Activated naive CD8-positive, alpha-beta T cell treated with anti-CD3 and anti-CD28 coated beads, Interleukin-2, amount 50 U/mL, for 16 hours (primary cell): ENCODE measurements at places on chromosomes 7 and 10.

GRCh38 chr7:999149-999879, 16.3 kb downstream of the CYP2W1 start:
- DNase-seq = no peak

DNA sequence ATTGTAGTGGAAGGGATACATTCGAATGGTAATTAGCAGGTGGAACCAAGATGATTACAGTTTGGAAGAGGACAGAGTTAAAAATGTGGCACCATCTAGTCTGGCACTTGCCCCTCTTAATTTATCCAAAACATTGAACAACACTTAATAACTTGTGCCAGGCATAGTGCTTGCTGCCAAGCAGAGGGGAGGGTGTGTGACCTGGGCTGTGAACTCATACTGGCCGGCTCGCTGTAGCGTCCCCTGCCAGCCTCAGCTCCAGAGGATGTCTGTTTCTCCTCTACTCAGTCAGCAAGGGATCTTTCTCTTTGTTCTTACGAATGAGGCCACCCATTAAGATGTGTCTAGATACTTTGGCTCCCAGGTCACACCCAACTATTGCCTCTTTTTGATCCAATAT, 179.4 kb upstream of the INHBA start:
- no peak for DNase-seq

DNA sequence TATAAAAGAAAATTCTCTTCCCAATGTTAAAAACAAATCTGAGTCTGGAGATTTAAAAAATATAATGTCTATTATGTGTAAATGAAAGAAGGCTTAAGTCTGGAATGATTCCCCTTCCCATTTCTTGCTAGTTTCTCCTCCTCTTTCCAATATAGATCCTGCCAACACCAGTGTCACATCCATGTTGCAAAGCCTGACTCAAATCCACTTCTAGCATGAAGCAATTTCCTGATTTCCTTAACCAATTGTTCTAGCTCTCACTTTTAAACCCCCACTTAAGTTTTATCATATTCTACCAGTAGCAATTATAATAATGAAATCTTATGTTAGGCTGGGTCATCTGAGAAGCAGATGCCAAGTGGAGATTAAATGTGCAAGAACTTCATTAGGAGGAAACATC, 100.1 kb upstream of the SEC61G start:
- no peak for DNase-seq

- DNase-seq = no peak
Observed at GRCh38 chr10:77801474-77802161, 124.9 kb downstream of the DLG5 start.

DNA sequence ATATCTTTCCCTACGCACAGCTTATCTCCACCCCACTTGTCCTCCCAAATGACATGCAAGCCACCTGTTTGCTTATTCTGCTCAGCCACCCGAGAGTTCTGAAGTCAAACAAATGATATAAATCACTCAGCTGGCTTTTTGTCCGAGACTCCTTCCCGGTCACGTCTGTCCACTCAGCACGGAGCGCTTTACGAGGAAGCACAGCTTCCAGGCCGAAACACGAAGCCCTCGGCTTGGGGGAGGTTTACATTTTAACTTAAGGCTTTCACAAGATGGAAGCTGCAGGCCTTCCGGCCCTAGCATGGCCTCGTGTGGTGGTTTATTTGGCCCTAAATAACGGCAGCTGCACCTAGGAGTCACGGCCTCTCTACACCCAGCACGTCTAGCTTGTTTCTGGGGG, 60.1 kb upstream of the GNA12 start:
- no peak for DNase-seq

GRCh38 chr10:121092720-121093095, 241.5 kb downstream of the WDR11 start:
- no peak for DNase-seq

DNA sequence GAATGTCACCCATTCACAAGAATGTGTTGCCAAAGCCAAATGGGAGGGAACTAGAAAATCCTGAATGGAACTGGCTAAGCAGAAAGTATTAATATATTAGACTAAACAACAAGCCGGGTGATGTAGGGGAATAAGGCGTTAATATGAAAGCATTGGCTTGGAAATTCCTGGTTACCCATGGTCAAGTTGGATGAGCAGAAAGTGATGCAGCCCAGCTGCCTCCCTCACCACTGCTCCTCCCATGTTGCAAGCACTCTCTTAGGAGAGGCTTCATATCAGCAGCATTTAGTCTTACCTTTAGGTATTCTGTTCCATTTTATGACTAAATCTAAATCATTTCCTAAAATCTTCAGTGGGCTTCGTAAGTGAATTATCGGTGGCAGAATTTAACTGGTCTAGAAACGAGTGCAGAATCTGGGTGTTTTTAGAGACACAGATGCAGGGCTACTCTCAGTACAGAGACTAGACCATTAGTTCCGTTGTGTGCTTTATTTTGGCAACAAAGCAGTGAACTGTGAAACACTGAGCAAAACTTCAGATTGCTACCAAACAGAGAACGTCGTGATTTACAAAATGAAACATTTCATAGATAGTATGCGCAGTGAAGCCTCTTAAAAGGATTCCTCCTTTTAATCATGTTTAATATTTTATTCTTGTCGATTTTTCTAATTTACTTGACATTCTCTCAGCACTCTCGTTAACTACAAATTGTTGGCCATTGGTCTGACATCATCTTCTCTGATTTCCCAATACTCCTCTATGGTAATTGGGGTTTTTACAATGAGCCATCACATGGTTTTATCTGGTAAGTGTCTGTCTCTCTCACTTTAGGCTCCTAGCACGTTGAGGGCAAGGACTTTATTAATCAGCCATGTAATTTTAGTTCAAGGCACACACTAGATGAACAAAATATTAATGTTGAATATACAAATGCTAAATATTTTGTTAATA, 22.0 kb upstream of the HGF start:
- no peak for DNase-seq

DNA sequence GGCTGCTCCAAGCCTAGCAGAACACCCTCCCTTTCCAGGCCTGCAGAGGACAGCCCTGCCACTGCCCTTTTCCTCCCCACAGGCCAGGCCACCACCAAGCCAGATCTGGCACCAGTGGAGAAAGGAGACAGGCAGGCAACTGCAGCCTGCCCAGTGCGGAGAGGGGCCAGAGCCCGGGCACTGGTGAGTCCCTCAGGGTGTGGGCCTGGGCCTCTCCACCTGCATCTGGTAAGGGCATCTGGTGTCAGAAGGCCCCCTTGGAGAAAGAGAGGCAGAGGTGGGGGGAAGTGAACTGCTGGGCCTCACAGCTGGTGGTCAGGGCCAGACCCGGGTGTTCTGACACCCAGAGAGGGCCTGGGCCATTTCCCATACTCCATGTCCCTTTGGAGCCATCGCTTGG, 27.9 kb downstream of the ZNF783 start:
- no peak for DNase-seq

DNA sequence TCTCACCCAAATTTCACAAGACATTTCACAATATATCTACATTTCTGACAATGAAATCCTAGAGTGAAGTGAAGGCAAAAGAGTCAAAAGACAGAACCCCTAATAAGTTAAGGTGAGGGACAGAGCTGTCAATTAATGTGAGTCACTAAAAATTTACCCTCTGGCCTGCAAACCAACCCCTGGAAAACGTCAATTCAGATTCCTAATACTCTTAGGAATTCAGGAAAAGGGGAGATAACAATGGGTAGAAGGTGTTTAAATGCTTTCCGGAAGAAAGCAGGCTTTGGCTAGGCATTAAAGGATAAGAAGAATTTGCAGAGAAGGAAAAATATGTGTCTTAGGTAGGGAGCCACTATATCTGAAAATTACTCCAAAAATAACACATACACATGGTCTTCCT, 299.6 kb downstream of the INHBA start:
- no peak for DNase-seq

DNA sequence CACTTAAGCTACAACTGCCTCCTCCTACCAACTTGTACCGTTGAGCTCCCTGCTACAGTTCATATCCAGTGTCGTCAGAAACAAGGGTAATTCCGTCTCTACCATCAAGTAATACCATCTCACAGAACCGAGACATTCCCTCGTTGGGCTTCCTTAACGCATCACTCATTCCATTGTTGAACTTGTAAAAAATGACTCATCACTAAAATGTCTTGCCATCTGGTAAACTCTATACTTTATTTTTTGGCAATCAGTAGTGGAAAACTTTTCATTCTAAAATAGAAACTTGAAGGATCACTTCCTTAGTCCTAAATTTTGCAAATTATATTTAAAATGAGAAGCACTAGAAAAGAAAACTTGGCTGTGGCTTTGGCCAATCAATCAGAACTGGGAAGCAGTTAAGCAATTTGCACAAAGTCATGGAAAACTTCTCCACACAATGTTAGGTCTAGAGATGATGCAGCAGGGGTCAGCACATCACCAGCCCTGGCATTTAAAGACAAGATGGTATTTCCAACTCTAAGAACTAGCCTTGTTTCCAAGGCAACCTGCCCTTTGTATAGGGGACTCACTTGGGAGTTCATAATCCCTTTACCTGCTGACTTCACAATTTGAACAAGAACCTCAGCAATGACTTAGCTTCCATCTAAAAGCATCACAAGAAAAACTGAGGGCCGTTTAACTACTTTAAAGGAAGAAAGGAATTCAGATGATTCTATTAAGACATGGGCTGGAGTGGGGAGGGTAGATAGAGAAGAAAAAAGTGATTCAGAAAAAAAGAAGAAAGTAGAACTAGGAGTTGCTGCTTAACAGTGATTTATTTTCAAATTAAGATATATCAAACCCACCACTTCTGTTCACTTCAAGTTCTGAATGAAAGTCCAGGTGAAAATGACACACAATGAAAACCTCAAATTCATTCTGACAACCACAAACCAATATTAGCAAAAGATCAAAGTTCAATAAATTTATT, 288.1 kb downstream of the PARD3 start:
- DNase-seq = no peak

GRCh38 chr10:77915319-77916105, 11.0 kb downstream of the DLG5 start:
- DNase-seq = no peak

- DNase-seq = no peak
Observed at GRCh38 chr7:82549616-82550285, 106.2 kb upstream of the CACNA2D1 start.

- peak; percentile 39 for DNase-seq
Observed at GRCh38 chr7:2719007-2719406, 31.0 kb downstream of the AMZ1 start.

- DNase-seq = no peak
Observed at GRCh38 chr10:122703483-122704448, 4.1 kb upstream of the C10orf120 start.

- no peak for DNase-seq
Observed at GRCh38 chr10:83764666-83765065, 374.6 kb upstream of the GHITM start.

GRCh38 chr10:74176380-74177139, 25.5 kb downstream of the ADK start:
- DNase-seq = peak; percentile 90

DNA sequence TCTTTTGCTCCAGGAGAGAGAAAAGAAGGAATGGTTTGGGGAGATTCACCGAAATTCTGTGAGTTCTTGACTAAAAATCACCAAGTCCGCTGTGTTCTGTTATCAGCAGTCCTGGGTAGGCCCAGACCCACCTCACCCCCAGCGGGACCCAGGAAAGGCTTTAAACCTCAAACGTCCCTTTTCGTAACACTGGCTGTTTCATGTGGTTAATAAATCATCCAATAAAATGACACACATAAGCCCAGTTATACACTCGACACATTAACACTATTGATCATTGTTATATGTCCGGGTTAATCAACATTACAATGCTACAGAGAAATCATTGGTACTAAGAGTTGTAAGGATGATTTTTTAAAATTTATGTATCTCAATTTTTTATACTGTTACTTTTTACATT, 25.2 kb downstream of the DIP2C start:
- no peak for DNase-seq

- DNase-seq = no peak
Observed at GRCh38 chr7:69213878-69214277, 384.4 kb upstream of the AUTS2 start.

GRCh38 chr10:106722524-106722923, 442.0 kb downstream of the SORCS1 start:
- no peak for DNase-seq

DNA sequence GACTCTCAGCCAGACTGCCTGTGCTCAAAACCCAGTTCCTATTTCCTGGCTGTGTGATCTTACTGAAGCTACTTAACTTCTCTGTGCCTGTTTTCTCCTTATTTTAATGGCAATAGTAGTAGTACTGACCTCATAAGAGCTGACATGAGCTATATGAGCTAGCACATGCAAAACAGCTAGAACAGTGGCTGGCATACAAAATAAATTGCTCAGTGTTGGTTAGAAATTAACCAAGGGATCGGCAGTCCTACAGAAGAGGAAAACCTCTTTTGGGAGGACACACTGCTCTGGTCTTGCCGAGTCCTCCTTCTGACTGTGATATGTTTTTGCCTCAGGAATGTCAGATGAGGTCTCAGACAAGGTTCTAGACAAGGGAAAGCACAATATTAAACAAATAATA, 322.6 kb downstream of the GRM8 start:
- DNase-seq = no peak

DNA sequence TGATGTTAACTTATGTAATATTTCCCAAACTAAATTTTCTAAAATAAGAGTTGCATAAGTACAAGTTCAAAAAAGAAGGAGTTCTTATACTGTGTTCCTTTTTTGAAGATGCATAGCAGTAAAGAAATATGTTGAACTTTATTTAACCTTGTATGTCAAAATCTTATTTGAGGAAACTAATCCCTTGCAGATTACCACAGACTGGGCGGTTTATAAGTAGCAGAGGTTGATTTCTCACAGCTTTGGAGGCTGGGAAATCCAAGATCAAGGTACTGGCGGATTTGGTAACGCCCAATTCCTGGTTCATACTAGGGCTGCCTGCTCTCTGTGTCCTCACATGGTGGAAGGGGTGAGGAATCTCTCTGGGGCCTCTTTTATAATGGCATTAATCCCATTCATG, 68.5 kb downstream of the GNAT3 start:
- DNase-seq = no peak

DNA sequence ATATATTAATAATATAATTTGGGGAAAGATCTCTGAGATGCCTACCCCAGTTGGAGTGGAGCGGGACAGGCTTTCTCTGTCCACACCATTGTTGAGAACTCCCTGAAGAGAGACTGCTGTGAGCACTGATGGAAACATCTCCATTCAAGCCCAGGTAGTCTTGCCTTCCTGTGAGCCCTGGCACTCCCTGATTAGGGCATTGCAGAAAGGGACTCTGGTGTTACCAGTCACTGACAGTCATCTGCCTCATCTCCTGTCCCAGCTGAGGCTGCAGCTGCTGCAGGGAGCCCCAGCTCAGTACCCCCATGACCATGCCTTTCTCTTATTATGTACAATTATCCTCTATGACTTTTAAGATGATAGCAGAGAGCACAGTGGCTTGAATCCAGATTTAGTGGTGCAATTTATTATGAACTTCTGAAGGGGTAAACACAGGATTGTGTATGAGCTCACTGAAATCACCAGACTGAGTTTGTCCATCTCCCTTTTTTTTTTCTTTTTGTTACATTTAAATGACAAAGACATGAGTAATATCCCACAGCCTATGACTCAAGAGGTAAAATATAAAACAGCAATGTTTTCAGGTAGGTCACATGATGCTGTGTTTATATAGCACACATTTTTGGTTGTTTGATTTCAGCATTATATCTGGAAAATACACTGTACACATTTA, 236.9 kb downstream of the SLC25A13 start:
- DNase-seq = no peak

GRCh38 chr7:2205036-2205780, 27.5 kb downstream of the MAD1L1 start:
- DNase-seq = no peak

- no peak for DNase-seq
Observed at GRCh38 chr7:157545681-157546060, 208.9 kb downstream of the DNAJB6 start.

GRCh38 chr10:71700731-71701368, 18.7 kb downstream of the C10orf105 start:
- DNase-seq = no peak

GRCh38 chr7:151168003-151168786, 701 bp upstream of the GBX1 start:
- DNase-seq = peak; percentile 25
